ENCODE measurements at places on chromosomes 16 and 17. TPM values are rescaled to one million over a fixed set of nuclear protein-coding genes. Genes with fewer than 3 reads are reported as not detected.

SSTR5 gene
- not detected for total RNA-seq

C17orf113 gene
- 4.5 TPM for total RNA-seq

CDH13 gene
- not detected for total RNA-seq

CCL14 gene
- total RNA-seq, result not detected

C16orf46 gene
- not detected for total RNA-seq

ITGA3 gene
- total RNA-seq, result 709 TPM

OR1D5 gene
- not detected for total RNA-seq

All from Calu3 (cell line).